Vagina (tissue), 2 donors: ENCODE measurements at places on chromosomes 13 and 19.

GRCh38 chr13:30750036-30750435, 14.7 kb downstream of the ALOX5AP start:
- DNase-seq: no peak

DNA sequence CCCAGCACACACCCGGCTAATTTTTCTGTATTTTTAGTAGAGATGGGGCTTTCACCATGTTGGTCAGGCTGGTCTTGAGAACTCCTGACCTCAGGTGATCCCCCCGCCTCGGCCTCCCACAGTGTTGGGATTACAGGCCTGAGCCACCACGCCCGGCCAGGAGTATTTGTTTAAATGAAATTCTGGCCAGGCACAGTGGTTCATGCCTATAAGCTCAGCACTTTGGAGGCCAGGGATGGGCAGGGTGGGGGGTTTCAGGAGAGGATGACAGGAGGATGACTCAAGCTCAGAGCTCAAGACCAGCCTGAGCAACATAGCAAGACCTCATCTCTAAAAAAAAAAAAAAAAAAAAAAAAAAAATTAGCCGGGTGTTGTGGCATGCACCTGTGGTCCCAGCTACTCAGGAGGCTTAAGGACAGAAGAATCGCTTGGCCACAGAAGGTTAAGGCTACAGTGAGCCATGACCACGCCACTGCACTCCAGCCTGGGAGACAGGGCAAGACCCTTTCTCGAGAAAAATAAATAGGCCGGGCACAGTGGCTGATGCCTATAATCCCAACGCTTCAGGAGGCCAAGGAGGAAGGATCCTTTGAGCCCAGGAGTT, 8.2 kb upstream of the DHDH start:
- DNase-seq: no peak

GRCh38 chr13:44107357-44108121, 227.8 kb downstream of the LACC1 start:
- DNase-seq: no peak

DNA sequence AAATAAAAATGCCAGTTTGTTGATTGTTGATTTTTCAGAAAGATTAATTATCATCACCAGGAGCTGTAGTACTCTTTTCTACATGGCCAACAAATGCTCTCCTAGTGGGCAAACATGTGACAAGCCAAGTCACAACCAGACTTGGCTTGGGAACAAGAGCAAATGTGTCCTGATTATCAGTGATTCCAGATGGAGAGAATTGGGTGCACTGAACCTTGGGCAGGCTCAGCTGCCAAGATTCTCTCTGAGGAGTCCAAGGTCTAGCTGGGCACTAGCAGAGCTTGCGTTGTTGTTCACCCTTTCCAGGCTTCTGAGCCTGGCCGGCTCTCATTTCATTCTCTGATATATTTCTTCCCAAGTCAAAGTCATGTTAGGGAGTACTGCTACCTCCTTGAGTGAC, 27.3 kb upstream of the GPI start:
- DNase-seq: no peak
